ENCODE measurements at places on chromosomes 1 and 21. TPM values are rescaled to one million over a fixed set of nuclear protein-coding genes. Genes with fewer than 3 reads are reported as not detected.

The HSPA13 gene
- polyA plus RNA-seq, result 22.4 TPM

The C1orf122 gene
- polyA plus RNA-seq, result 10.7 TPM

The AVPR1B gene
- polyA plus RNA-seq, result not detected

The CENPL gene
- 3.2 TPM for polyA plus RNA-seq

The FNDC10 gene
- 0.52 TPM for polyA plus RNA-seq

The ALX3 gene
- polyA plus RNA-seq, result not detected

The CELA2A gene
- not detected for polyA plus RNA-seq

The RAB42 gene
- not detected for polyA plus RNA-seq

The NPR1 gene
- polyA plus RNA-seq, result not detected

- H3K36me3 ChIP-seq, result no peaks in the 10 kb centered on the region
- no peak overlapping the region for H3K27ac ChIP-seq
- DNase-seq, result no peak
- no peaks in the 10 kb centered on the region for H3K4me1 ChIP-seq
- no peaks in the 10 kb centered on the region for H3K27me3 ChIP-seq
Measured at GRCh38 chr1:206142011-206142410, 24.8 kb upstream of the AVPR1B start.

GRCh38 chr21:39137248-39138178 lies 45.7 kb downstream of the PSMG1 start:
- no peaks in the 10 kb centered on the region for H3K36me3 ChIP-seq
- H3K27me3 ChIP-seq, result no peaks in the 10 kb centered on the region
- H3K4me1 ChIP-seq, result no peaks in the 10 kb centered on the region
- H3K4me3 ChIP-seq, result no peak overlapping the region

- peaks cover 12% of the 10 kb centered on the region for H3K36me3 ChIP-seq
- DNase-seq, result no peak
- no peak overlapping the region for H3K4me3 ChIP-seq
Measured at GRCh38 chr1:246597340-246597739, 31.1 kb downstream of the CNST start.

GRCh38 chr21:44401386-44402160 lies 48.2 kb downstream of the TRPM2 start:
- no peaks in the 10 kb centered on the region for H3K27me3 ChIP-seq
- peaks cover 6% of the 10 kb centered on the region for H3K36me3 ChIP-seq
- H3K27ac ChIP-seq, result no peak overlapping the region
- H3K4me1 ChIP-seq, result no peaks in the 10 kb centered on the region
- DNase-seq, result no peak

- DNase-seq, result no peak
- H3K27ac ChIP-seq, result no peak overlapping the region
- H3K4me3 ChIP-seq, result no peak overlapping the region
- no peaks in the 10 kb centered on the region for H3K27me3 ChIP-seq
- no peaks in the 10 kb centered on the region for H3K4me1 ChIP-seq
Measured at GRCh38 chr1:227778401-227778947, 37.0 kb upstream of the PRSS38 start.

DNA sequence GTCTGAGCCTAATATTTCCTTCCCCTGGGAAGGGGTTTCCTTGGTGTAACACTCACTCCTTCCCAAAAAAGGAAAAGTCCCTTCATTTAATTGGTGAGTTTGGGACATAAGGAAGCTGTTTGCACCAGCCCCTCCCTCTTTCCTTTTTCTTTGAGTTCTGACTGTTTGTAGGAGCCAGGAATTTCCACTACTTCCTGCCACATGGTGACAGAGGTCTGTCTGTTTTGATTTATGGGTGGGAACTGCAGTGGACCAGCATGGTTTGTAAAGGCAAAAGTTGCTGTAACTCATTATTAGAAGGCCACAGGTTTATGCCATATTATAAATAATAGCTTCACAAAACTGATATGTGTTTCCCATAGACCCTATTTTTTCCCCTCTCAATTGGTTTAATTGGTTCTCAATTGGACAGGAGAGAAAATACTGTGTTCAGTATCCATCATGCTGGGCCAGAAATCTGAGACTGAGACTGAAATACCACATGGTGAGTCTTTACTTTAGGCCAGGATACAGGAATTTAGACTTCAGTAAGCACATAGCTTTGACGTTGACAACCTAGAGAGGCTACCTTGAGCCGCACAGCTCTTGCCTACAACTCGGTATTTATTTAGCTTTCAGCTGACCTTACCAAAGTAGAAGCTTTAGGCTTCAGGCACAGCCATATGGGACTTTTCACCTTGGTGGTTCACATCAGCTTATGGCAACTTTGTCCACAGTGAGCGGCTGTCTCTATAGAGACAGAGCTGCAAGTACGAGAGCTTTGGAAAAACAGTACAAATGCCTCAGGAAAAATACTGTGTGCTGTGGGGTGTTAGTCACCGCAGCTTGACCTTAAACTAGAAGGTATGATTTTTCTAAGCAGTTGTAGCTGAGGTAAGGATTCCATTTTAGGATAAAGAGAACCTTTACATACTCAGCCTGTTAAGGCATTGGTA lies 40.0 kb upstream of the RGS7 start:
- no peak overlapping the region for H3K4me3 ChIP-seq
- H3K27me3 ChIP-seq, result no peaks in the 10 kb centered on the region
- no peaks in the 10 kb centered on the region for H3K36me3 ChIP-seq
- DNase-seq, result no peak
- H3K27ac ChIP-seq, result no peak overlapping the region
- H3K4me1 ChIP-seq, result no peaks in the 10 kb centered on the region

GRCh38 chr1:113545626-113546025 lies 155.3 kb downstream of the MAGI3 start:
- no peaks in the 10 kb centered on the region for H3K27me3 ChIP-seq
- no peak overlapping the region for H3K27ac ChIP-seq
- no peak overlapping the region for H3K4me3 ChIP-seq
- H3K36me3 ChIP-seq, result no peaks in the 10 kb centered on the region

- H3K4me3 ChIP-seq, result no peak overlapping the region
- H3K4me1 ChIP-seq, result peaks cover 19% of the 10 kb centered on the region
- H3K27ac ChIP-seq, result no peak overlapping the region
- no peaks in the 10 kb centered on the region for H3K36me3 ChIP-seq
Measured at GRCh38 chr1:84985365-84985764, 11.5 kb downstream of the MCOLN2 start.

GRCh38 chr1:174913225-174913903 lies 86.4 kb upstream of the CACYBP start:
- H3K27me3 ChIP-seq, result no peaks in the 10 kb centered on the region
- DNase-seq, result no peak
- H3K4me1 ChIP-seq, result peaks cover 8% of the 10 kb centered on the region
- no peak overlapping the region for H3K27ac ChIP-seq
- H3K4me3 ChIP-seq, result no peak overlapping the region
- no peaks in the 10 kb centered on the region for H3K36me3 ChIP-seq

- H3K36me3 ChIP-seq, result no peaks in the 10 kb centered on the region
- DNase-seq, result no peak
- H3K4me3 ChIP-seq, result no peak overlapping the region
- H3K27ac ChIP-seq, result no peak overlapping the region
- no peaks in the 10 kb centered on the region for H3K27me3 ChIP-seq
Measured at GRCh38 chr1:182015360-182015759, 46.2 kb downstream of the ZNF648 start.

- H3K36me3 ChIP-seq, result no peaks in the 10 kb centered on the region
- no peaks in the 10 kb centered on the region for H3K4me1 ChIP-seq
- H3K27me3 ChIP-seq, result no peaks in the 10 kb centered on the region
- no peak for DNase-seq
Measured at GRCh38 chr1:2865000-2865399, 63.5 kb upstream of the TTC34 start.

- H3K27me3 ChIP-seq, result no peaks in the 10 kb centered on the region
- no peaks in the 10 kb centered on the region for H3K36me3 ChIP-seq
- no peaks in the 10 kb centered on the region for H3K4me1 ChIP-seq
Measured at GRCh38 chr1:78101514-78101913, 55.7 kb downstream of the GIPC2 start.

GRCh38 chr1:45001011-45001481 lies 10.1 kb downstream of the HECTD3 start:
- peaks cover 43% of the 10 kb centered on the region for H3K36me3 ChIP-seq
- H3K27ac ChIP-seq, result no peak overlapping the region
- no peak for DNase-seq
- no peak overlapping the region for H3K4me3 ChIP-seq
- no peaks in the 10 kb centered on the region for H3K27me3 ChIP-seq
